ENCODE measurements at places on chromosomes 12 and 14.
A peak's percentile ranks its signal among the peaks of the same experiment; 100 is the strongest.

GRCh38 chr14:23025151-23025814 is 9.4 kb downstream of the PSMB5 start:
- no peak for DNase-seq

DNA sequence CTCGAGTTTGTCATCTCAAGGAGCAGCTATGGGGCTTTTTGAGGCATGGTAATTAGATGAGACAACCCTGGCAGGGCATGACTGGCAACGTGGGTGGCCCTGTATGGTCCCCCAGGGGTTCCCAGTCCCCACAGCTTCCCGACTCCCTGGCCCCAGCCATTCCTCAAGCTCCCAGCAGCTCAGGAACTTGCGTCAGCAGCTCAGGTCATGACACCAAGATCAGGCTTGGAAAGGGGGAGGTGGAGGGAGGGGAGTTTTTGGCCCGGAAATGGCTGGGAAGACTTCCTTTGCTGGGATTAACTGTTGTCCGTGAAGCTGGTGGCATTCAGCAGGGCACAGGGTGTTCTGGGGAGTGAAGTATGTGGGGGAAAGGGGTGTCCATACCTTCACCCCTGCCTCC is 10.4 kb upstream of the NRIP2 start:
- DNase-seq = peak; percentile 69

GRCh38 chr14:55574988-55575387 is 5.0 kb upstream of the KTN1 start:
- DNase-seq = no peak

DNA sequence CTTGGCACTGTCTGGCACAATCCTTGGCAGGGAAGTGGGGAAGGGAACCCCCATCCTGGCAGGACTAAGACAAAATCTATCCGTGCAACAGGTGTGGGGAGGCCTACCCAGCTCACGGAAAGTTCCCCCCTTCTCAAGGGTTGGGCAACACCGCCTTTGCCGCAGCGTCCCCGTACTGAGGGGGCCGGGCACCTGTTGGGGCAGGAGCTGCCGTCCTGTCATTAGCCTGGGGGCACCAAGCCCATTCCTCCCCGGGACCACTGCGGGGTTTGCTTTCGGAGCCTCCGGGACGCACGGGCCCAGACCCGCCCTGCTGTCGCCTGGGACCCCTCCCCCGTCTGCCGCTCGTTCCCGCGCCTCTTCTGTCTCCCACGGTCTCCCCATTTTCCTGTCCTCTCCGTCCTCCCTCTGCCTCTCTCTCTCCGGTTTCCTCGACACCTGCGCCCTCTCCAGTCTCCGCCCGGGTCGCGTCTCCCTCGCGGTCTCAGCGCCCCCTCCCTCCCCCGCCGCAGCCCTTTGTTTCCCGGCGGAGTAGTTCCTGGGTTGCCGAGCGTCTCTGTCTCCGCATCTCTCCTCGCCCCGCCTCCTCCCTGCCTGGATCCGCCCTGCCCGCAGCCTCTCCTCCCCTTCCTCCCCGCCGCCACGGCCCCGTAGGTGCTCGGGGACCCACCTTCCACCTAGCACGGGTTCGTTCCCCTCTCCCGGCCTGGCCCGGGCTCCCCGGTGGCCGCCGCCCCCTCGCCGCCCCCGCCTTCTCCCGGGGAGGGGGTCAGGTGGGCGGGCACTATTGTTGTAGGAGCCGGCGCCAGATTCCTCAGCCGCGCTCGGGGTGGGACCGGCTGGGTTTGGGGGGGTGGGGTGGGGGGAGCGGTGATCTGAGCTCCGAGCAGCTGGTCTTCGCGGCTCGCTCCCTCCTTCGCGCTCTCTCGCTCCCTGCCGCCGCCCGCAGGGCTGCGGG is at the start of gene CACNB3:
TSS of gene CACNB3 (plus strand) at position 624 of the 958 bp plus-strand sequence. CDS start 434 bp downstream, outside the sequence.
- DNase-seq = peak; percentile 22

GRCh38 chr12:113396828-113397496 is 6.7 kb downstream of the SDS start:
- no peak for DNase-seq

DNA sequence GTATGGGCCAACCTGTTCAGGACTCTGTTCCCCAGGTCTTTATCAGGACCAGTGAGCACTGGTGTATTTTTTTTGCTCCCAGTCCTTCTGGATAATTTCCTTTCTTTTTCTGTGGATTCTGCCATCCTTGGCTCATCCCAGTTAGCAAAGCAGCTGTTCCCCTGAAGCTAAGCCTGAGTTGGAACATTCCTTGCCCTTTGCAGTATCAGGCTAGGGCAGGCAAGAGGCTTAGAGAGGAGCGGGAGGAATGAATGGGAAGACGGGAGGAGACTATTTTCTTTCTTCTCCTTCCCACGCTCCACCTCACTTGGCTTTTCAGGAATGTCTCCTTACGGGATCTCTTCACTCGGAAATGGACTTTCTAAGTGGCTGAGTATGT is 29.2 kb downstream of the ERG28 start:
- DNase-seq = no peak

DNA sequence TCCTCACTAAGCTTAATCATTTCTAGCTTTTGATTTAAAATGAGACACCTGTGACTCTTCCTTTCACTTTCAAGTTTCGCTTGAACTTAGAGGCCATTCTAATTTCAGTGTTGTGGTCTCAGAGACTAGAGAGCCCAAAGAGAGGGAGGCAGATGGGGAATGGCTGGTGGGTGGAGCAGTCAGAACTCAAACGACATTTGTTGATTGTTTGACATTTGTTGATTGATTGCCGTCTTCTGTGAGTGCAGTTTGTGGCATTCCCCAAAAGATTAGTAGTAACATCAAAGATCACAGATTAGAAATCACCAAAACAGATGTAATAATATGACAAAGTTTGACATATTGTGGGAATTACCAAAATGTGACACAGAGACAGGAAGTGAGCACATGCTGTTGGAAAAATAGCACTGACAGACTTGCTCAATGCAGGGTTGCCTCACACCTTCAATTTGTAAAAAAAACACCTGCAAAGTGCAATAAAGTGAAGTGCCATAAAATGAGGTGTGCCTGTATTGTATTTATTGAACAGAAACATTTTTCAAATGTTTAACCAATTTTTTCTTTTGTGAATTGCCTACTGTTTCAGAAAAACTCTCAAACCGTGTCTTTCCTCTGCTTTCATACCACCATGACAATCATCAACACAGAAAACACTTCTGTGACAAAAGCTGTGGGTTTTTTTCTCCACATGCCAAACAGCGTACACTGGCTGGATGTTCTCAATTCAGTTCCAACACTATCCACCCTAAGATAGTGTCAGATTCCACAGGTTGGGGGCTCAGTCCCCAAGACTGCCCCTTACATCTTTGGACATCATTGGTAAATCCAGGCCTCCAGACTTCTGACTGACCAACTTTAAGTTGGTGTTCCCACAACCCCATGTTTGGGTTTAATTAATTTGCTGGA is 376.3 kb upstream of the RGS6 start:
- peak; percentile 39 for DNase-seq

DNA sequence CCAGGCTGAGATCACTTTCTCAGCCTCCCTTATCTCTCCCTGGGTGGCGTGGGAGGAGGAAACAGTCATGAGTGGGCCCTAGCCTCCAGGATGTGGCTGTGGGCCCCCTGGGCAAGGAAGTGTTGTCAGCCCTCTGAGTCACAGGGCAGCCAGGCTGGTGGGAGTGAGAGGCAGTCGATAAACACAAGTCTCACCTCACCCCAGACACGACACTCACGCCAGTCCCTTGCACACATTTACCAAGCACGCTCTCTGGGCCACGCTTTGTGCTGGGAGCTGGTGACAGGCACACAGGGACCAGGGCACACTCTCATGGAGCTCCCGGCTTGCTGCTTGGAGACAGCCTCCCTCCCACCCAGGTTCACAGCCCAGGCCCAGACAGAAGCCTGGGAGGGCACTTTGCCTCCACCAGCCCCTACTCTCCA is 1.9 kb upstream of the KRT79 start:
- DNase-seq = peak; percentile 69

DNA sequence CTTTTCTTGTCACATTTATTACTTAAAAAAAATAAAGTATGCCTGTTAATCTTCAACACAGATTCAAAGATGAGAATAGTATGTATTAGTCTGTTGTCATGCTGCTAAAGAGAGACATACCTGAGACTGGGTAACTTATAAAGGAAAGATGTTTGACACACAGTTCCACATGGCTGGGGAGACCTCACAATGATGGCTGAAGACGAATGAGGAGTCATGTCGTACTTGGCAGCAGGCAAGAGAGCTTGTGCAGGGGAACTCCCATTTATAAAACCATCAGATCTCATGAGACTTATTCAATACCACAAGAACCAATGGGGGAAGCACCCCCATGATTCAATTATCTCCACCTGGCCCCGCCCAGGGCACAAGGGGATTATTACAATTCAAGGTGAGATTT is 335.9 kb upstream of the GARIN2 start:
- DNase-seq = no peak

DNA sequence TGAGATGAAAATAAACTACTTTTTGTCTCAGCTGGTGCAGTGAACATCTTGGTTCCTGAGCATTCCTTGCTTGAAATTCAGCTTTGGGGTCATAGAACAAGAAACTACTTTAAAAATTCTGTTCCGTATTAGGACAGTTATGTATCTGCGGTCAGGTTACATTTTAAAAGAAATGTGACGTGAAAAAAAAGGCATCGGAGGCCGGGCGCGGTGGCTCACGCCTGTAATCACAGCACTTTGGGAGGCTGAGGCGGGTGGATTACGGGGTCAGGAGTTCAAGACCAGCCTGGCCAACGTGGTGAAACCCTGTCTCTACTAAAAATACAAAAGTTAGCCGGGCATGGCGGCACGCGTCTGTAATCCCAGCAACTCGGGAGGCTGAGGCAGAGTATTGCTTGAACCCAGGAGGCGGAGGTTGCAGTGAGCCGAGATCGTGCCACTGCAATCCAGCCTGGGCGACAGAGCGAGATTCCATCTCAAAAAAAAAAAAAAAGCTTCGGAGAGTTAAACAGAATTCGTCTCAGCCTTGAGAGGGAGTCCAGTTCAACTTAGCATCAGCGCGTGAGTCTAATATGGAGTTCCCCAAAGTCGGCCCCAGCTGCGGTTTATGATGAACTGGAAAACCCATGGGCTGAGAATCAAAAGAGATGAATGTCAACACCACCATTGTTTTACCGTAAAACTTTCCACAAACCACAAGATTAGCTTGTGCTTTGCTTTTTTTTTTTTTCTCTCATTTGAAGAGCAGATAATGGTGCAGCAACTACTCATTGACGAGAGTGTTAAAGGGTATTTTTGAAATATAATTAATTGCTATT is 2.1 kb upstream of the SLC2A13 start:
- no peak for DNase-seq

DNA sequence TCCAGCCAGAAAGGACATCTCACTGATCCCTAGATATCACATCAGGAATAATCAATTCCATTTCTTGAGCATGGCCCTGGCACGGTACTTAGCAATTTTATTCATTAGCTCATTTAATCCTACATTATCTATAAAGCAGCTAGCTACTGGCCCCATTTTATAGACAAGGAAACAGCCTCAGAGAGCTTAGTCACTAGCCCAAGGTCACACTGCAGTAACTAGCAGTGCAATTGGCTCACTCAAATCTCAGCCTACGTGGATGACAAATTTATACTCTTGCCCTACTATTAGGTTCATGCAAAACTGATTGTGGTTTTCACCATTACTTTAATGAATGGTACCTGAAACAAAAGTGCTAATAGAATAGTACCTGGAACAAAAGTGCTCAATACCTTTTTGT is 41.7 kb downstream of the NUAK1 start:
- no peak for DNase-seq

DNA sequence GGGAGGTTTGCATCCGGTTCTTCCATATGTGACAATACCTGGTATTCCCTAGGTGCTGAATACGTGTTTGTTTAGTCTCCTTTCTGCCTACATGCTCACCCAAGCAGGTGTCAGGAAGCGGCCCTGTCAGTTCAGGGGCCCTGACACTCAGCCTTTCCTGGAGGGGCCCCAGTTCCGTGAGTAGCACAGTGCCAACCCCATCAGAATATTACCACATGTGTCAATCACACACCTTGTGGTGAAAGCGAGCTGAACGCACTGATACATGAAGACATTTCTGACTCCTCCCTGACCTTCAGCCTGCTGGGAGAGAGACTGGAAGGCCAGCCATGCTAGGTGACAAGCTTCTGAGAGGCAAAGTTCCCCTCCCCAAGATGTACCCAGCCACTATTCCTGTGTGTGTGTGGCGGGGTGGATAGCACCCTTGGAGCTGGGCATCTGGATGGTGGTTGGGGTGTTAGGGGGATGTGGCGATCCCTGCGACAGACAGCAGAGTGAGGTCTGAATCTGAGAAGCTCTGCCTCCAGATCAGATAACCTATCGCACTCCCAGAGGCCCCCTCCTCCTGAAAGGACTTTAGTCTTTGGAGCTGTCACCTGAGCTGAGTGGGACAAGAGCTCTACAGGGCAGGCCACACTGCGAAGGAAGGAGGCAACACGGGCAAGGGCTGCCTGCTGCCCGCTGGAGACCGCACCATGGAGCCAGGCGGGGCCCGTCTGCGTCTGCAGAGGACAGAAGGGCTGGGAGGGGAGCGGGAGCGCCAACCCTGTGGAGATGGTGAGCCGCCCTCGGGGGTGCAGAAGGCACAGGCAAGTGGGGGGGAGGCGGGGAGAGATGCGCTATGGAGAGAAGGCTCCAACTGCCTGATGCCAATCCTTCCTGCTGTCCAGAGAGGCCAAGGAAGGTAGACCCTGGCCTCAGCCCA is at the start of gene SOAT2:
TSS of gene SOAT2 (plus strand) at position 604 of the 925 bp plus-strand sequence. CDS start at position 696, 92 bp downstream.
- no peak for DNase-seq

GRCh38 chr14:49962621-49963020 is 69.7 kb downstream of the ARF6 start:
- peak; percentile 25 for DNase-seq

- DNase-seq = no peak
Measured at GRCh38 chr12:24328261-24328660, 378.8 kb upstream of the SOX5 start.

GRCh38 chr12:108214486-108214885 is 85.4 kb downstream of the WSCD2 start:
- peak; percentile 10 for DNase-seq

DNA sequence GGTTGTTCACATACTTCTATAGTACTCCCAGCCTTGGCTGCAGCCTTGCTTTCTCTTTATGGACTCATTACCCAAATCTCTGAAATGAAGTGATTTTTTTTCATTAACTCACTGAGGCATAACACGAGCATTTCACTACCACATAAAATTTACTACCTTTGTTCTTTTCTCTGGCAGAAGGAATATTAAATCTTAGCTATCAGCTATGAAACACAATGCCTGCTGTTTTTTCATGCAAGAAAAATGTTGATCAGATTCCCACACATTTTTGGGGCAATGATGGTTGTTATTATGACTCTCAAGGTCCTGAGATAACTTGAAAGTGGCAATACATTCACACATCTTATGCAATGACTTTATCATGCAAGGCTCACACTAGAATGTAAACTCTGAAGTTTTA is 225.3 kb upstream of the ATP2B1 start:
- DNase-seq = no peak

DNA sequence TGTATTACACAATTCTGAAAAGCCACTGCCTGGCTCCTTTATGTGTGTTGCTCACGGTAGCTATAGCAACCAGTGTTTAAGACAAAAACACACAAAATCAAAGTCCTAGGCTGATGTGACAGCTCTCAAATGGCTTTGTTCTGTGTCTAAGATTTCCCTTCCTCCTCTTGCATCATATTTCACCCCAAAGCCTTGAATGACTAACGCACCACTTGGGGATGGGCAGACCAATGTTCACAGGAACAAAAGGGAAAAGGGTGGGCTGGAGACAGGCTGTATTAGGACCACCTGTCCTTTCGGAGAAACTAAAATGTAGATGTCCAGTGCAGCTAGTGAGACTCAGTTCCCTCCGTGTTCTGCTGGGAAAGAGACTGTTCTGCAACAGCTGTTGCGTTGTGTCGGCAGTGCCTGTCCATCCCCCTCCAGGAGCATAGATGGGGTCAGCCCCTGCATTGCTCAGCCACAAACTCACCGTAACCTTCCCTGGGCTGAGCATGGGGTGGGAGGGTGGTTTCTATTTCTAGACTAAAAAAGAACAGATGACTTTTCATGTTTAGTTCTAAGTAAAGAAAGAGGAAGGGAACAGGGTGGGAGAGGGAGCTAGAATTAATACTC is 26.8 kb upstream of the DAAM1 start:
- peak; percentile 80 for DNase-seq
